ENCODE measurements at places on chromosomes 3 and 15. TPM values are rescaled to one million over a fixed set of nuclear protein-coding genes. Genes with fewer than 3 reads are reported as not detected.

Gene CHRFAM7A
- 12.7 TPM for total RNA-seq

Gene LIPH
- not detected for total RNA-seq

Gene CLDN18
- total RNA-seq = not detected

Gene ATG7
- 28.5 TPM for total RNA-seq

Gene RTP3
- total RNA-seq = not detected

Gene SLCO3A1
- total RNA-seq = 6.3 TPM

Gene SNX22
- total RNA-seq = 12.9 TPM

Gene FAM81A
- 4.2 TPM for total RNA-seq

Gene ADGRG7
- total RNA-seq = not detected

Gene CLDN11
- 2.0 TPM for total RNA-seq

Gene CCDC50
- total RNA-seq = 48.4 TPM

GRCh38 chr15:76512971-76513370 lies 176.4 kb downstream of the ISL2 start:
- no peak for DNase-seq

DNA sequence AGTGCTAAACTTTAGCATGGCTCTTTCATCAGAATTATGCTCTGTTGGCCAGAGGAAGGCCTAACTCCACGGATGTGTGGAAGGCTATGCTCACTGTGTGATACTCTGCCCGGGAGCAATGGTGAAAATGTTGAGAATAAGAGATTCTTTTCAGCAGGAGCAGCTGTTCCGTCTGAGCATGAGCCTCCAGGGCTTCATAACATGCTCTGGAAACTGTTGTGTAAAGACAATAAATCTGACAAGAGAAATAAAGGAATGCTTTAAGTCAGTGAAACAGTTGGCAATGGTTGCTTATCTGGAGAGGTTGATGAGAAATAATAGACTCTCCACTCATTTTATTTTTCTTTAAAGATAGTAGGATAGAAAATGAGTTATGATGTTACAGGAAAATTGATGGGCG lies 269.8 kb downstream of the DIPK2A start:
- DNase-seq = no peak

DNA sequence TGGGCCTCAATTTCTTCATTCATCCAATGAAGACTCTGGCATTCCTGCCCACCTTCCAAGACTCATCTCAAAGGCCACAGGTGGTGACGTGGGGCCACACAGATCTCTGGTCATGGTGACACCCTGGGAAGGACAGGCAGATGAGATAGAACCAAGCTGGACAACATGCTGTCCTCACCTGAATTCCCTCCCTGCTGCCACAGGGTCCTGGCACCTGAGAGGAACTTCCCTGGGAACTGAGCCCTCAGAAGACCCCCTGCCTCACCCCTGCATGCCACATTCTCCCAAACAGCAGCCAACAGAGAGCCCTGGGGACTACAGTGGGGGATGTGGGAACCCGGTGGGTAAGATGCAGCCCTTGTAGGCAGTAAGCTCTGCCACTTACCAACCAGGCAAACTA lies 10.7 kb downstream of the KLF15 start:
- DNase-seq = no peak

GRCh38 chr15:70584838-70585706 lies 178.3 kb downstream of the UACA start:
- DNase-seq = peak; percentile 69

DNA sequence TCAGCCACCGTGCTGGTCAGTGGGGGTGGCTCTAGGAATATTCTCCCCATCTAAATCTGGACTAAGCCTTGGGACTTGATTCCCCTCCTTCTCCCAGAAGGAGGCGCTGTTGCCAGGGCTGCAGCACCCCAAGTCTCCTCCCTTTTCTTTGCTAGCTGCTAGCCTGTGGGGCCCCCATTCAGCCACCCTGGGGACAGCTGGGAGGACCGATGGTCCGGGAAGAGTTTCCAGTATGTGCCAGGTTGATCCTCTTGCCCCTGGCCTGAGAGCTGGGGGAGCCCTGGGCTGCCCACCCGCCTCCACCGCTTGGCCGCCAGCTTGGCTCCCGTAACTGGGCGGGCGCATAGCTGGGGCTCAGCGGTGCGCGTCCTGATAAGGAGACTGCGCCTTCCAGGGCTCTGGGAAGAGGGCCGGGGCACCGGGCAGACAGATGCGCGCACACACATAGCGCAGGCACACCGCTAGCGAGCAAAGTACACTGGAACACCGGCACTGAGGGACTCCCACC lies 4.2 kb downstream of the SMAD6 start:
- no peak for DNase-seq

GRCh38 chr3:193560870-193561269 lies 6.2 kb upstream of the ATP13A4 start:
- DNase-seq = no peak

GRCh38 chr3:29026286-29026685 lies 254.6 kb upstream of the RBMS3 start:
- no peak for DNase-seq

DNA sequence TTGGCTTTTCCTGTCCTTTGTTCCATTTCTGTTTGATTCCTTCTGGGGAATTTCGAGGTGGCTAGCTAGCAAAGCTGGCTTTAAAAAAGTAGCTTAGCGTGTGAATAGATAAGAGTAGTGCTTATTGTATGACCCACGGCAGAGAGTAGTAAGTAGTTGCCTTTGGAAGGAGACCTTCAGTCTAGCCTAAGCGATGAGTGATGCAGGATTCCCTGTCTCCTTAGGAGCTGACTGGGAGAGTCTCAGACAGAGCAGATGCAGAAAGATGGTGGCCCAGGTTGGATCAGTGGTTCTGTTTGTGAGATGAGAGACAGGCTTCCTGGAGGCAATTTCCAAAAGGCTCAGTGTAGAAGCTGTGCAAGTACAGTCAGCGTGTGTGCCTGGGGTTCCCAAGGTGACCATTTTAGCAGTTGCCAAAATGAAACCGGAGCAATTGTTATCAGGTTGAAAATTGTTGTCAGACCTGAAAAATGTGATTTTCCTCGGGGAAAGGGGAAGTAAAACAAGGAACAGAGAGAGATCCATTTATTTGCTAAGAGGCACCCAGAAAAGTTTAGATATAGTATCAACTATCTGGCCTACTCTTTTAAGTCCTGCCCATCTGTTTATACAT lies 681 bp upstream of the IL5RA start:
- no peak for DNase-seq

- no peak for DNase-seq
These were observed 17.0 kb upstream of the MUC4 start for GRCh38 chr3:195828762-195829161.

- no peak for DNase-seq
These were observed 92.2 kb downstream of the SV2B start for GRCh38 chr15:91192285-91192684.

Measured in neural crest cell (in vitro differentiated cells).